ENCODE measurements at places on chromosomes 13 and 19.

GRCh38 chr19:39481229-39481545, 549 bp downstream of the TIMM50 start:
- no peak for DNase-seq

GRCh38 chr19:47096100-47096704, 17.4 kb downstream of the ZC3H4 start:
- no peak for DNase-seq

DNA sequence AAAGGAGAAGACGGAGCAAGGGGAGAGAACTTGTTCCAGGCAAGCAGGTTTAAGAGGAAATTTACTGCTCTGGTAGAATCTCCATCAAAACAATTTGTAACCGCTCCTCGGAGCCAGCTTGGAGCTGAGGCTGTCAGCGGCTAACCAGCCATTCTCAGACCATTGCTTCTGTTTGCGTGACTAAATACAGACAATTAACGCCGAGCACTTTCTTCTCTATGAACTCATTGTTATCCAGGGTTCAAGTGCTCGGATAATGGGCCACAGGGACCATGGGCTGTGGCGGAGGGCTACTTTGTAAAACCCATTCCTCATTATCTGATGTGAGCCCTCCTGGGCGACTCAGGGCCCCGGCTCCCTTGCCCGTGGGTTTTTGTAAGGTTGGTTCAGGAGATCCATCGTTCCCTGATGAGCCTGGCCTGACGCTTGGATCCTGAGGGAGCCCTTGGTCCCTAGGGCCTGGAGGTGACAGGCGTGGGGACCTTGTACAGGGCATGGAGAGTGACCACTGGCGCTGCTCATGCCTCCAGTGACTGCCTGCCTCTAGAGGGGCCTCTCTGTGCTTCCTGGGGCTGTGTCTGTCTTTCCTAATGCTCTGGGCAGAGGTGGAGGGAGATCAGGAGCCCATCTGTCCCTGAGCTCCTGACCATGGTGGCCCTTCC, 61.5 kb upstream of the ZNF536 start:
- DNase-seq, result no peak

GRCh38 chr13:113394339-113394640, 30.4 kb upstream of the GRTP1 start:
- no peak for DNase-seq

- no peak for DNase-seq
Measured at GRCh38 chr13:20869540-20869939, 33.0 kb downstream of the XPO4 start.
